ENCODE measurements at places on chromosomes 11 and 22.

DNA sequence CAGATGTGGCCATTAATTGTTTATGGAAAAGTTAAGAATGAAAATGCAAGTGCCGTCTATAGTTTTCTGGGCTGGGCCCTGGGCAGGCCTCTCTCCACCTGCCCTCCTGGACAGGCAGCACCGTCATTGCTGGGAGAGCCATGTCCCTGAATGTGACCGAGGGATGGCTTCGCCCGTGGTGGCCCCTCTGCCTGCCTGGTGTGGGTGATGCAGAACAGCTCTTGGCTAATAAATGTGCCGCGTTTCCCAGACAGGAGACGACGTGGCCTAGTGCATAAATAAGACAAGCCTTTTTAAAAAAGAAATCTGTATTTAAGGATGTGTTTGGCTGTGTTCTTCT is 407.3 kb downstream of the TBC1D22A start:
- no peak for DNase-seq

- peak; percentile 79 for DNase-seq
Observed at GRCh38 chr11:128503245-128503991, 83.9 kb downstream of the ETS1 start.

GRCh38 chr11:19194620-19195308 is 7.0 kb downstream of the CSRP3 start:
- DNase-seq, result no peak

- DNase-seq, result no peak
Observed at GRCh38 chr11:35270342-35270741, 131.4 kb downstream of the CD44 start.

- DNase-seq, result peak; percentile 5
Observed at GRCh38 chr11:130223291-130223971, 63.8 kb downstream of the ST14 start.

DNA sequence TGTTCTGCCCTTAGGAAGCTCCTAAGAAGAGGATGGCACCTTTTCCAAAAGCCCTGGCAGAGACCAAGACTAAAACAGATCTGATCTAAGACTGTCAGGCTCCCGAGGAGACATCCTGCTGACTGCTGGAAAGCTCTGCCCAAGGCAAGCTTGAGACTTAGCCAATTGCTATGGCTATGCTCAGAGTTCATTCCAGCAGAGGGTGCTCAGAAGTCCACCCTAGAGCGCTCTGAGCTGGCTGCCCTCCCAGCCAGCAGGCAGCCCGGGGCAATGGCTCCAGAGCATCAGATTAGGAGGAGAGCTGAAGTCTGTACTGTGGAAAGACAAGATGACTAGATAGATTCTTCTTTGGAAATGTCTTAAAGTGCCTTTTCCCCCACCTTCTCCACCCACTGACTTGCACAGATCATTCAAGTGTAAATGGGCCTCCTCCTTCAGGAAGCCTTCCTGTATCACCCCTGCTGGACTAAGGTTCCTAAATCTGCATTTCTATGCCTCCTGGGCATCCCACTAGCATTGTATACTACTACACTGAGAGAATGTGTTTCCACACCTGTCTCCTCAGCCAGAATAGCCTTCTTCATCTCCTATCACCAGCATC is 23.4 kb downstream of the LRRC55 start:
- DNase-seq, result peak; percentile 33

- no peak for DNase-seq
Observed at GRCh38 chr22:33166206-33166605, 108.0 kb upstream of the SYN3 start.

DNA sequence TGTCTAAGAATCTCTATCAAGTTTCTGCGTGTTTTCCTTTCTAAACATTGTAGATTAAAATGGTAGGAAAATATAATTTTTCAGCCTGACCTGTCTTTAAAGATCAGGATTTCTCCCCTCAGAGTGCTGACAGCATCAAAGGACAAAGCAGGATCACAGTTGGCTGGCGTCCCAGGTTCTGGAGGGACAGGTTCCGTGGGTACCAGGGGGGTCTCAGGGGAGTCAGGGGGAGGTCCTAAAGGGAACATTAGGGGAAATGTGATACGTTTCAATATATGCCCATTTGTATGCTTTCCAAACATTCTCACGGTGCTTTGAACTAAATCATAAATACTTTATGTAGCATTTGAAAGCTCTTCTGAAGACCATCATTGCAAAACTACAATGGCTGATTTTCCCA is 3.4 kb downstream of the MMP3 start:
- no peak for DNase-seq

- no peak for DNase-seq
Observed at GRCh38 chr11:8043756-8044155, 37.3 kb upstream of the TUB start.

DNA sequence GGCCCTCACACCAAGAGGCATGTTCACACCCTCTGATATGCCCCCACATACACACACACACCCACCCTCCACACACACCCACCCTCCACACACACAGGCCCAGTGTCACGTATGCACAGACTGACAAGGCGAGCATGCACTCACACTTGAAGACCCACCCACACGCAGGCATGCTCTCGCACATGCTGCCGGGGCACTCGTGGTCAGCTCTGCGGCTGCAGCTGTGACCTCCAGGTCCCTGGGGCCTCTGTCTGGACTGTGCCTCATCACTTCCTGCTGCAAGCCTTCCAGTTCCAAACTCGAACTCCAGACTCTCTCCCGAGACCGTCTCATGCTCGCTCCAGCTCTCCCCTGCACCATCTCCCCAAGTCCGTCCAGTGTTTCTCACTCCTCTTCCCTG is 9.5 kb downstream of the DCHS1 start:
- DNase-seq, result peak; percentile 64

- DNase-seq, result no peak
Observed at GRCh38 chr22:44055805-44056204, 31.7 kb downstream of the PARVB start.

DNA sequence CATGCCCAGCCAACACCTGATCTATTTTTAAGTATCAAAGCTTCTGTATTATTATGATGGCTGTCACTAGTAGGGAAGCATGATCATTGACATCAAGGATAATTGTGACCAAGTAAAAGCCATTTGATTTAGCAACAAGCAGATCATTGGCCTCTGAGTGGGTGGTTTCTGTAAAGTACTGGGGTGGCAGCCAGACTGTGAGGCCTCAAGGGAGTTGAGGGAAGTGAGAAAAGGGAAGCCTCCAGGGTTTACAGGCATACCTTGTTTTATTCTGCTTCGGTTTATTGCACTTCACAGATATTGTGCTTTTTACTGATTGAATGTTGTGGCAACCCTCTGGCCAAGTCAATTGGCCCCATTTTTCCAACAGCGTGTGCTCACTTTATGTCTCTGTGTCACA is 60.1 kb downstream of the PRR5L start:
- peak; percentile 23 for DNase-seq

- peak; percentile 3 for DNase-seq
Observed at GRCh38 chr22:36612458-36612857, 83.5 kb upstream of the EIF3D start.

- peak; percentile 60 for DNase-seq
Observed at GRCh38 chr11:3861683-3862082, 6.2 kb downstream of the STIM1 start.

GRCh38 chr11:20197881-20198280 is 37.6 kb upstream of the DBX1 start:
- DNase-seq, result no peak

- DNase-seq, result no peak
Observed at GRCh38 chr11:17781626-17782025, 47.0 kb downstream of the KCNC1 start.

- DNase-seq, result no peak
Observed at GRCh38 chr11:73168925-73169579, 26.9 kb upstream of the FCHSD2 start.

DNA sequence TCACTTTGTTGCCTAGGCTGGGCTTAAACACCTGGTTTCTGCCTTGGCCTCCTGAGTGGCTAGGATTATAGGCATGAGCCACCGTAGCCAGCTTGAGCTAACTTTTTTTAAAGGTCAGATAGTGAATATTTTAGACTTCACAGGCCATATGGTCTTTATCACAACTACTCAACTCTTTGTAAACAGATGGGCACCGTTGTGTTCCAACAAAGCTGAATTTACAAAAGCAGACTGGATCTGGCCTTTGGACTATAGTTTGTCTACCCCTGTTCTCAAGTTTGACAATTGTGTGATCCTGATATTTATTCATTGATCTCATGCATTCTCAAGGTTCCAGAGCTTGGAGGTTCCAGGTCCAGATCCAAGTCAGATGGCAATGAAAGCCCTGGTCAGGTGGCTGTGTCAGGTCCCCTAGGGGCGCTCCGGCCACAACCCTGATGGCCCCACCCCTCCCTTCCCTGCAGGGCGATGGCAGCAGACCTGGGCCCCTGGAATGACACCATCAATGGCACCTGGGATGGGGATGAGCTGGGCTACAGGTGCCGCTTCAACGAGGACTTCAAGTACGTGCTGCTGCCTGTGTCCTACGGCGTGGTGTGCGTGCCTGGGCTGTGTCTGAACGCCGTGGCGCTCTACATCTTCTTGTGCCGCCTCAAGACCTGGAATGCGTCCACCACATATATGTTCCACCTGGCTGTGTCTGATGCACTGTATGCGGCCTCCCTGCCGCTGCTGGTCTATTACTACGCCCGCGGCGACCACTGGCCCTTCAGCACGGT is 15.8 kb downstream of the P2RY2 start:
- no peak for DNase-seq

- no peak for DNase-seq
Observed at GRCh38 chr11:94700622-94701021, 67.5 kb upstream of the AMOTL1 start.

DNA sequence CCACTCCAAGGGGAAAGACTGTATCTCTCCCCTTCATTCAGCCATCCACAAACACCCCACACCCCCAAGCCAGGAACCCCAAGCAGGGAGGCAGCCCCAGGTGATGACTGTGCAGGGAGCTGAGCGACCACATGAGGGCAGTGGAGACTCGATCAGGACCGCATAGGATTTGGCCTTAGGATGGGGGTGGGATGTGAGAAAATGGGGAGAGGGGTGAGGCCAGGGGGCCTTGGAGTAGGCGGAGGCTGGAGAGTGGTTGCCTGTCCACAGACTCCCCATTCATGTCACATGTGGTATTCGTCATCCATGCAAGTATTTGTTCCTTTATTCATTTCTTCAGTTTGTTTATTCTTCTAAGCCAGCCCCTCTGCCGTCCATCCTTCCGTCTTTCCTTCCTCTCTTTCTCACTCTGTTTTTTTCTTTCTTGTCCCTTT is 2.7 kb upstream of the RHOD start:
- DNase-seq, result peak; percentile 50

- no peak for DNase-seq
Observed at GRCh38 chr11:110935018-110935640, 222.9 kb upstream of the ARHGAP20 start.

- no peak for DNase-seq
Observed at GRCh38 chr11:61139387-61139786, 21.8 kb downstream of the VPS37C start.

DNA sequence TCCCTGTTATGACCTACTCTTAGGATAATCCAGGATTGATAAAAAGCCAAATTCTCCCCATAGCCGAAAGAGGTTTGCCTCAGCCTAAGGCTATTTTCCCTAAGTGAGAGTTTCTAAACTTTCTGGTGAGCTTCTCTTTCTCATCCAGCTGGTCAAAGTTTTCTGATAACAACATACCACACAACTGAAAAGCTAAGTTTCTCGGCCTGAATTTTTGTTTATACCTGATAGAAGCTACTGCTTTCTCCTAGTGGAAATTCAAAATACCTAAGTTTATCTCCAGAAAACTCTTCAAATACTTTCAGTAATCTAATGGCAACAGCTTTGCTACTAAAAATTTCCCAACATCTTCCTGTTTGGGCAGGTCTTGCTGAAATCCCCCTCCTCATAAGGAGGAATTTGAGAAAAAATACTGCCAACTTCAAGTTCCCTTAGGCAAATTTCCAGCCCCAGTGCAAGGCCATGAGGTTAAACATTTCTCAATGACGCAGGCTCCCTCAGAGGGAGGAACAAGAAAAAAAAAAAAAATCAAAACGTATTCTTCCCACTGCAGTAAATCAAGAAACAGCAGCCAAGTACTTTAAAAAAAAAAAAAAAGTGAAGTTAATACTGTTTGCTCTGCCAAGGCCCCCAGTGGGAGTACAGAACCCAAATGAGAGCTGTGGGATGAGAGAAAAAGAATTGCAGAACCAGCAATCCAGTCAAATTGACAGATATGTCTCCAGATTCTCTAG is 127.0 kb downstream of the MRTFA start:
- DNase-seq, result peak; percentile 100

DNA sequence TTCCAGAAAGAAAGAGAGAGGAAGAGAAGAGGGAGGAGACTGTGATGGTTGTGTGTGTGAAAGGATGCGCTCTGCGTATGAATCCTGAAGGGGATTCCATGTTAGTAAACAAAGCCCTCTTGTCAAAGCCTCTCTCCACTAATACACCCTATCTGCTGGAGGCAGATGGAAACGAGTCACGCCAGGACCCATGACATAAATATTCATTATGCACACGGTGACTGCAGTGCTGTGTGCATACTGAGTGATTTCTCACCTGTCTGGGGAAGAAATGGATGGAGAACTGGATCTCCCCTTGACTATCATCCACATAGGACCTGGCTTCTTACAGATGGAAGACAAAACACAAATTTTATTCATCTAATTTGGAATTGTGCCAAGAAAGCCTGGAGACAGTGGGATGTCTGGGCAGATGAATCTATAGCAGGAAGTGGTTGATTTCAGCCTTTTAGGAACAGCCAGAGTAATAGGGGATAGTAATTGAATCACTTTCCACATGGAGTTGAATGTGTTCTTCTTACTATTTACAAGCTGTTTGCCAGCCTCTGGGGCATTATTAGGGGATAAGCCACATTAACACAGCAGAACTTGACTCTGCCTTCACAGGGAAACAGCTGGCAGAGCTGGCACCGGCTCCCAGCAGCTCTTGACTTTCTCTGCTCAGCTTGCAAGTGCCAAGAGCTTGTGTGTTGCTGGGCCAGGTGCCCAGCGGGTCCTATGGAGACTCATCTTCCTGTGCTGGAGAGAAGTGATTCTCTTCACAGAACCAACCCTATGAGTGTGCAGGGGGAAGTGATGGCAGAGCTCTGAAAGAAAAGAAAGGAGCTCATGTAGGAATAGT is 9.0 kb downstream of the MTNR1B start:
- DNase-seq, result no peak

DNA sequence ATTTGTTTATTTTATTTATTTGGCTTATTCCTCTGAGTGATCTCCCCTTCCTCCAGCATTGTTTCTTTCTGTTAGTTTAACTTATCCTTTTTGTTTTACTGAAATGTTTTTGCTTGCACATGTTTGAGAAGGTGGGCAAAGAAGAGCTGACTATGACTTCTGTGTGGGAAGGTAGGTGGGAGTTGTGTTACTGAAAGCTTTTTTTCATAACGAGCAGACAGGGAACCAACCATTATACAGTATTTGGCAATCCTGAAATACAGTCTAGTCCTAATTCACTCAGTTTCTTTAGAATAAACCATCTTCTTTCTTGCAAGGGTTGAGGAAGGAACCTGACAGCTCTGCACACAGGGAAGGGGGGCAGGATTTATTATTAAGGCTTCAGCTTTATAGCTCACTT is 37.0 kb upstream of the PAK1 start:
- no peak for DNase-seq

GRCh38 chr11:17405232-17406005 is 17.0 kb upstream of the KCNJ11 start:
- DNase-seq, result peak; percentile 21

- DNase-seq, result peak; percentile 40
Observed at GRCh38 chr11:72789493-72790131, 4.2 kb downstream of the STARD10 start.

GRCh38 chr11:8805296-8805695 is 105.7 kb upstream of the AKIP1 start:
- no peak for DNase-seq

GRCh38 chr11:73087730-73088129 is 54.4 kb downstream of the FCHSD2 start:
- peak; percentile 33 for DNase-seq

- DNase-seq, result no peak
Observed at GRCh38 chr11:3745161-3745560, 52.2 kb downstream of the NUP98 start.

- DNase-seq, result no peak
Observed at GRCh38 chr11:110272919-110273318, 23.5 kb downstream of the RDX start.
